LoVo (cell line): ENCODE measurements at places on chromosomes 2 and 18.

GRCh38 chr2:218744615-218745014 lies 34.0 kb downstream of the TTLL4 start:
- no peak for DNase-seq

DNA sequence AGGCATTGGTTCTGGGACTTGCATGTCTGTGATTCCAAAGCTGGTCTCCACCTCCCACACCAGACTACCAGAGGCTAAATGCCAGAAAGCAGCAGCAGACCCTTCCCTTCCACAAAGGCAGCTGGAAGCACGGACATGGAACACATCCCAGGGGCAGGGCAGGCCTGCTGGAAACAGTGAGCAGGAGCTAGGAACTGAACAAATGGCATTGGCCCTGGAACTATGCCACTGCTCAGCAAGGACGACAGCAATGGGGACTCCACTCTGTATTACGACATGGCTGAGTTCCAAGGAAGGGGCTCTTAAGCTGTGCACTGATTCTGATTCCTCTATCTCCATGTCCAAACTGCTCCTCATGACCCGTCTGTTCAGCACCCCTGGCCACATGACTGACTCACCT lies 77.8 kb upstream of the TFCP2L1 start:
- DNase-seq: no peak

DNA sequence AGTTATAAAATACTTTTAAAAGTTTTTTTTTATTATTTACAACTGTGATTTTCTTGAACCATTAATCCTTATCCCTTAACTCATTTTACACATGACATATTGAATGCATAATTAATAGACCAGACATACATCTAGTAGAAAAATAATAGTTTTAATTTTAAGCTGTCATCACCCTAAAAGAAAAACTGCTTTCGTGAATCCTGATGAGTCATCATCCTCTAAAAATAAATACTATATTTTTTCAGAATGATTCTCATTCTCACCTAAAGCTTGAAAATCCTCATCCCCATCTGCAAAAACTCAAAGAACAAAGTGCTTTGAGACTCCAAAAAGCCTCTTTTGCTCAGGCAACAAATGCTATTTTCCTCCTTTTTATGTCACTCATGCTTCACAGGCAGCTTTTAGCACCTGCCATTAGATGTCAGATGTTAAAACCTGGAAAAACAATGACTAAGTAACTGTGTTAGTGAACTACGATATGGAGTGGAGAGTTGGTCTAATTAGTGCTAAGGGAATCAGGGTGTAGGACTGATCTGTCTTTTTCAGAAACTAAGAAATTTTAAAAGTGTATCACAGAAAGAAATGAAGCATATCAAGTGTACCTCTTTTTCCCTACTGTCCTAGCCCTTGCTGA lies 297.6 kb downstream of the TMX3 start:
- DNase-seq: no peak

- DNase-seq: no peak
Observed at GRCh38 chr2:238665919-238666318, 182.0 kb upstream of the TWIST2 start.

DNA sequence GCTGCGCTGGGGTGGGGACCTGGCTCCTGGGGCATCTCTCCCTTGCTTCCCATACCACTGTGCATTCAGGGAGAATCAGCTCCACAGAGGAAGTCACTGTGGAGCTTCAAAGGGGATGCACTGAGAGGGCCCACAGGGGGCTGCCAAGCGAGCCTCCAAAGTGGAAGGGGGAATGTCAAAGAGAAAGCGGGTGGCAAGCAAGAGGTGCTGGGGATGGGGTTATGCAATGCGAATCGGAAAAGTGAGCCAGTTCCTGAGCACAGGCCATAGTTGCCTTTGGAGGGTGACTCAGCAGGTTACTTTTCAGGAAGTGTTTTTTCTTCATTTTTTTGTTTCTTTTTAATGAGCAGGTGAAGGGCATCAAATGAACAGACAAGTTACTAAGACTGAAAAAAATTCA lies 17.6 kb downstream of the PMAIP1 start:
- peak; percentile 26 for DNase-seq

DNA sequence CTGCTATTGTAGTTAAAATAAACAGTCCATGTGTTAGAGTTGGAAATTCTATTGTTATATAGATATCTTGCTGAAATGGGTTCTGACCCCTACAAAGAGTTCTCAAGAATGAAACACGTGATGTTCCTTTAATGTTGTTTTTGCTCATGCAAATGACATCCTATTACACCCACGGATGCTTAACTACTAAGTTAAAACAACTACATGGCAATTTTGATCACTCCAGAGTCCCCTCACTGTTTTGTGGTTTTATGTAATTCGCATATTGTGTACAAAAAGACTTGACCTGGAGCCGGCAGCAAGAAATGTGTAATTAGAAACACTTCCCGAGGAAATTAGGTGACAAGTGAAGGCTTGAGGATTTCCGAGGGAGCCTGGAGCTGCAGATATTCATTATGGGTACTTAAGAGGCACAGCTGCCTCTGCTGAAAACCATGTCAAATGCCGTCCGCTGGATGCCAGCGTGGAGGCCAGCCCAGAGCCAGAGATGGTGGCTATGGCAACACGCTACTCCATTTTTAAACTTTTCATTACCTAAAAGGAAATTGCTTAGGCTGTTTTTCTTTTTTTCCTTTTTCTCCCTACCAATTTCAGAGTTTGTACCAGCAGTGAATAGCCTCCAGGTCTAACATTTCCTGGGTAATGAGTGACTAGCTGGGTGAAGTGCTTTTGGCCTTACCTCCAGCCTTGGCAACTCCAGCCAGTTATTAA lies 21.0 kb upstream of the CABLES1 start:
- DNase-seq: no peak
